Spleen (tissue), 13 donors: ENCODE measurements at places on chromosomes 7 and 10. TPM values are rescaled to one million over a fixed set of nuclear protein-coding genes. Genes with fewer than 3 reads are reported as not detected.

GRCh38 chr7:105796365-105796764 is 80.0 kb downstream of the ATXN7L1 start:
- no peaks in the 10 kb centered on the region for H3K36me3 ChIP-seq
- no peak for DNase-seq
- H3K27ac ChIP-seq: no peak overlapping the region

DNA sequence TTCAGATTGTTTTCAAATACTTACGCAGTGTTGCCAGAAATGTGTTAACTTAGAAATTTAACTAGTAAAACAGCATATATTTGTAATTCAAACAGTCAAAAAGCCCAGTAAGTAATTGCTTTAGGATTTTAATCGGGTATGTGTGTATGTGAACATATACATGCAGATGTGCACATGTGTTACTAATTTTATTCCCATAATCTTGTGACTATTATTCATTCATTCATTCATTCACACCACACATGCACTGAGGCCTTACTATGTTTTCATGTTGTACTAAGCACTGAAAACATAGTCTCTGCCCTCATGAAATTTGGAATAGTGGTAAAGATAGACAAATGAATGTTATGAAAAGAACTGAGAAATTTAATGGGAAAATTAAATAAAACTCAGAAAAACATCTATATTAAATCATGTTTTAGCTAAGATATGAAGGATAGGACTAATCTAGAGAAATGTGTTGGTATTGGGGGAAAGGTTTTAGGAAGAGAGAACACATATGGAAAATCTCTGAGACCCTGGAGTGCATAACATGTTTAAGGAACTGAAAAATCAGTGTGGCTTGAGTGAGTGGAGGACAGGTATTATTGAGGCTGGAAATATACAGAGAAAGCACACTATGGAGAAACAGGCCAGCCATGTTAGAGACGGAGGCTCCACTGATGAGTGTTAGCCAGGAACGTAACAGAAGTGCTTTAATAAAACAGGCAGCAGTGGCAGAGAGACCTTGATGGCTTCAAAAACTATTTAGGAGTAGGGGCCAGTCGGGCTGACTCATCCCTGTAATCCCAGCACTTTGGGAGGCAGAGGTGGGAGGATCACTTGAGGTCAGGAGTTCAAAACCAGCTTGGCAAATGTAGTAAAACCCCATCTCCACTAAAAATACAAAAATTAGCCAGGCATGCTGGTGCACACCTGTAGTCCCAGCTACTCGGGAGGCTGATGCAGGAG is 80.3 kb downstream of the HDAC9 start:
- H3K4me3 ChIP-seq: no peak overlapping the region
- peaks cover 3% of the 10 kb centered on the region for H3K4me1 ChIP-seq
- DNase-seq: no peak
- H3K27me3 ChIP-seq: no peaks in the 10 kb centered on the region
- no peaks in the 10 kb centered on the region for H3K36me3 ChIP-seq

GRCh38 chr7:149742075-149742701 is 31.2 kb downstream of the ZNF467 start:
- DNase-seq: peak; percentile 89
- no peaks in the 10 kb centered on the region for H3K36me3 ChIP-seq
- H3K4me3 ChIP-seq: peak overlapping the region; percentile 14
- no peaks in the 10 kb centered on the region for H3K27me3 ChIP-seq
- peaks cover 7% of the 10 kb centered on the region for H3K4me1 ChIP-seq
- no peak overlapping the region for H3K27ac ChIP-seq

GATA3 gene
- total RNA-seq: 3.9 TPM
